Memory B cell (primary cell): ENCODE measurements at places on chromosomes 7 and 10.

DNA sequence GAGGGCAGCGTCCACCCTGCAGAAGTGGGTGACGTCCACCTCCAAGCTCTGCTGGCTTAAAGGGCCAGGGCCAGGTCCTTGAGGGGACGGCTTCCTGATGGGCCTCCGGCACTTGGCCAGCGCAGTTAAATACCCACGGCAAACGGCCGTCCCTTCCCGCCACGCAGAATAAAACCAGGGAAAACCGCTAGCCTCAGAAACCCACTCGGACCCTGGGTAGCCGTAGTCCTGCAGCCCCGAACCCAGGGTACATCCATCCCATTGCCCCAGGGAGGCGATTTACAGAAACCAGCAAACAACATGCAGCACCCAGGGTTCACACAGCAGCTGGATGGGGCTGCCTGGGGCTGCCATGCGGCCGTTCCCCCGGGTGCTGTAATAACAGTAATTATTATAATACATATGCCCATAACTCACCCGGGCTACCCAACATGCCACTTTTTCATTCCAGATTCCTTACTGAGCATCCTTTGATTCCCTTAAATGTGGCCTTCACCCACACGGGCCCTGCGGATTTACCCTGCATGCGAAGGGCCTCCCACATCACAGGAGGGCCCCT is 81.5 kb upstream of the PDGFA start:
- DNase-seq: no peak

DNA sequence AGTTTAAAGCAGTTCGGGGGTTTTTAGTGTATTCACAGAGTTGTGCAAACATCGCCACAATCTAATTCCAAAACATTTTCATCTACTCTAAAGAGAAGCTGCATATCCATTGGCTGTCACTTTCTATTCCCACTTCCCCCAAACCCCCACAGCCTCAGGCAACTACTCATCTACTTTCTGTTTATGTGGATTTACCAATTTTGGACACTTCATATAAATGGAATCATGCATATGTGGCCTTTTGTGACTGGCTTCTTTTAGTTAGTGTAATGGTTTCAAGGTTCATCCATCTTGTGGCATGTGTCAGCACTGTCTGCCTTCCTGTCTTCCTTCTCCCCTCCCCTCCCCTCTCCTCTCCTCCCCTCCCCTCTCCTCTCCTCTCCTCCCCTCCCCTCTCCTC is 78.5 kb upstream of the FZD1 start:
- DNase-seq: no peak

- DNase-seq: no peak
These were observed 135.4 kb upstream of the MDFIC start for GRCh38 chr7:114786455-114786854.

GRCh38 chr10:97659589-97659988 is 19.1 kb downstream of the PI4K2A start:
- DNase-seq: no peak

DNA sequence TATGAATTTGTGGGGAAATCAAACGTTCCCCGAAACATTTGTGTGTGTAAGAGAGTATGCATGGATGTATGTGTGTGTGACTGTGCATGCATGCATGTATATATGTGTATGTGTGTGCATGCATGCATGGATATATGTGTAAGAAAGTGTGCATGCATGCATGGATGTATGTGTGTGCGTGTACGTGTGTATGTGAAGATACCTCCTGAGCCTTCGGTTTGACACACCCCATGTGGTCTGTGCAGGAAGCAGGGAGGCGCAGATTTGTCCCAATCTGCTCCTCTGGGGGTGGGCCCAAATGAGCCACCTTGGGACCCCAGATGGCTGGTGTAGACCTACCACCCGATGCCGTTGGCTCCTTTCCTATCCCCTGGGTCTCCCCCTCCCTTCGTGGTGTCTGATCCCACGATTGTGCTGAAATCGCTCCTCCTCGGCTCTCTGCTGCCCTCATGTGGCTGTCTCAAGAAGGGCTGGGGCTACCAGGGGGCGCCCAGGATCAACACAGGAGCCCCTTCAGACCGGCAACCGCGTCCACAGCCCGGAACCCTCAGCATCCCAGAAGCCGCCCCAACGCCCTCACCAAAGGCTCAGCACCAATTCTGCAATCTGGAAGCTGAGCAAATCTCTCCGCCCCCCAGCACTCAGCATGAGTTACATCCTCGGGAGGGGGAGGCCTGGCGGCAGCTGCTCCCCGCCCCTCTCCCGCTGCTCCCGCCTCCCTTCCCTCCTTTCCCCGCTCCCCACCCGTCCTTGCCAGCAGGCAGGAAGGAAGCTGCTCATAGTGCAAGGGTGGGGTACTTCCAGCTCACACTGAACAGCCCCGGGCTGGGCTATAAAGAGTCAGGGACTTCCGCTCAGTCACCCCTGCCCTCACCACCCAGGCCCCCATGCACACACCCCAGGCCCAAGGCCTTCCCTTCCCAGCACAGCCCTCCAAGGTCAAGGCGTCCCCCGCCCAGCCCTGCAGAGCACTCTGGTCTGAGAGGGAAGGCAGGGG is 2.3 kb upstream of the NOS3 start:
- DNase-seq: peak; percentile 73

DNA sequence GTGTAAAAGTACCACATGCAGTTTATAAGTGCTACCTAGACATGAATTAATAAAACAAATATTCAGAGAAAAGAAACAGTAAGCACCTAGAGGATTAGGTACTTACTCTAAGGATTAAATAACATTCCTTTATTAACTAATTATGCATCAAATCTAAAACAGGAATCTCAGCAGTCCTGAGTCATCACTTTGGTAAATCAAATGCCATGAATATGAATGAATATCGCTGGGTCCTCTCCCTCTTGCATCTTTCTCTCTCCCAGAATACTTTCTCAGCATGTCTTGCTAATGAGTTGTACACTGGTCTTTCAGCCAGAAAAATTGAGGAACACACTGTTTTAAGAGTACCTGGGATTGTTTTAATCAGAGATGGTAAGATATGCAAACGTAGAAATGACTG is 225.5 kb upstream of the NFE2L3 start:
- DNase-seq: no peak
